CD4-positive, alpha-beta T cell treated with Interleukin-21 for 1 hour (primary cell): ENCODE measurements at places on chromosomes 2 and 18.

DNA sequence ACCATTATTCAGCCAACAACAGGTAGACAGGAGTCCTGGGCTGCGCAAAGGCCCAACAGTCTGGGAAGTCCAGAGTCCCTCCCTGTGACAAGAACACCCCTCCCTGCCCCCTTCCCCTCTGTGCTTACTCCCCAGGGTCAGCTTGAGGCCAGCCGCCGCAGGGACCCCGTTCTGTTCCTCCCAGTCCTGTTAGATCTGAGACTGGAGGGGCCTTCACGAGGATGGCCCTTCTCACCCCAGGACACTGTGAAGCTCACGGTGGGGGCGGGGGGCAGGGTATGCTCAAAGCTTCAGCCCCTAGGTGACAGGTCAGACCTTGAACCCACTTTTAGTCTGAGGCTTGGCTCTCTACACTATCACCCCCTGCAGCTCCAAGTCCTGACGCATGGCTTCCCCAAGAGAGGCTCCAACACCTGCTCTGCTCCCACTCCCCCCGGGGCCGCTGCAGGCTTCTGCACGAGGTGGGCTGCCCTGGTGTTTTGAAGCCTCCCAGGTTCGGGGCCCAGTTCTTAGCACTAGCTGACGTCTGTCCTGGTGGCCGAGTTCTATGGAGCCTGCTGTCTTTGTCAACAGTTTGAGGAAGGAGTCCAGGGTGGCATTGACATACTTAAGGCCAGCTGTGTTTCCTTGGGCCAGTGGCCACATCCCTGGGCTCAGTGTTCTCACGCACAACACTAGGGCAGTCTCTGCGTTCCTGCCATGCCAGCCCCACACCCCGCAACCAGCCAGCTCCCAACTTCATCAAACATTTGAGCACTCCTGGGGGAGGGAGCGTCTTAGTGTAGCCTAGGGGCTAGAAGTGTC lies 37.2 kb upstream of the HPCAL1 start:
- no peak for DNase-seq

DNA sequence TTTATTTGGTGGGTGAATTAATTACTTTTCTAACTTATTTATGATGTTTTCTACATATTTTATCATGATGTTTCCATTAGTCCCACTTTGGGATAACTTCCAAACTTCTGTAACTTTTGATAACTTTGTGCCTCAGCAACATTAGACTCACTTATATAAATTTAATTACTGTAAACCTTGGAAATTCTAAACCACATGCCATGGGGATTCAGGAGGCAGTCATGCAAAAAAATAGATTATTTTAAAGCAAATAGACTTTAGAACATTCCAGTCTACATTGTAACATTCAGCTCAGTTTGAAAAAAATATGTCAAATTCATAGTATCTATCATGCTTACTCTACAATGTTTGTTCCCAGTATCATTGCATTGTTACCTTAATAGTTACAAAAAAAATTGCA lies 728.5 kb upstream of the NRXN1 start:
- DNase-seq: no peak

DNA sequence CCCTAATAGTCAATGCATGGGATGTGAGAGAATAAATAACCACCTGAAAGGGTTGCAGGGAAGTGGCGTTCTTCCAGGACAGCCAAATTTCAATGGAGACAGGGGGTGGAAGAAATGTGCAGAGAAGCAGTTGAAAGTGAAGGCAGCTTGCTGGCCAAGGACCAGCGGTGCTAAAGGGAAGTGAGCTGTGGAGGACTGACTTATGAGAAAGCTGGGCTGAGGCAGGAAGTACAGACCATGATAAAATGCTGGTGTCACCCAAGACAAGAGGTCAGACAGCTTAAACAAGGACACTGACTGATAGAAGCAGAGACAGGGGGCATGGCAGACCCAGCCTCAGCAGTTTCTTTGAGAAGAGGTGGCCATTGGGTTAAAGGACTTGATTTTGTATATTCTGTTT lies 106.7 kb downstream of the DTNB start:
- DNase-seq: no peak

GRCh38 chr2:219086196-219086595 lies 25.5 kb upstream of the IHH start:
- no peak for DNase-seq

- DNase-seq: no peak
These were observed 61.9 kb upstream of the RBMS1 start for GRCh38 chr2:160555420-160556071.

GRCh38 chr18:49519101-49519971 lies 32.3 kb upstream of the C18orf32 start:
- no peak for DNase-seq

DNA sequence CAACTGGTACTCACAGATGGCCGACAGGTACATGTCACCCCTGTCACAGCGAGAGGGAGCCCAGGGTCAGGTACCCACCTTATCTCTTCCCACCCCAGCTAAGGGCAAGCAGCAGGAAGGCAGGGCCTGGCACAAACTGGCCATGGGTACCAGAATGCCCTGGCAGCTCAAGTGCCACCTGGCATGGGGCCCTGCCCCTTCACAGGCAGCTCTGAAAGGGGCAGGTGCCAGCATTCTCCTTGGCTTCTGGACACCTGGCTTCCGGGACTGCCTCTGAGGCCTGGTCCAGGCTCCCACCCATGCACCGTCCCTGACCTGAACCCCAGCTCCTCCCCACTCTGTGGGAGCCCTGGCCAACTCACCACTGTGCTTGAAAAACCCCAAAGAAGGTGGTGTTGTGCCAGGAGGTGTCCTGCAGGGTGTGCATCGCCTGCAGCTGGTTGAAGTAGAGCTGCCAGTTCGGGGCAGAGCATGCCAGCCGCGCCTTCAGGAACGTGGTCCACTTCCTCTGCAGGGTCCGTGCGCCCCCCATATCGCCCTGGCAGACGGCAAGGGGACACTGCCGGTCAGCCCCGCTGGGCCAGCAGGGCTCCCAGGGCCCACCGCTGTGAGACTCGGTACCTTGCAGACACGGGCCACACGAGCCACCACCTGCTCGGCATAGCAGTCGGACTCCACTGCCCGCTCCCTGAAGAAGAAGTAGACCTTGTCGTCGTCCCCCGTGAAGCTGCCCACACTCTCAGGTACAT lies 5.4 kb downstream of the SEMA4C start:
- DNase-seq: no peak

DNA sequence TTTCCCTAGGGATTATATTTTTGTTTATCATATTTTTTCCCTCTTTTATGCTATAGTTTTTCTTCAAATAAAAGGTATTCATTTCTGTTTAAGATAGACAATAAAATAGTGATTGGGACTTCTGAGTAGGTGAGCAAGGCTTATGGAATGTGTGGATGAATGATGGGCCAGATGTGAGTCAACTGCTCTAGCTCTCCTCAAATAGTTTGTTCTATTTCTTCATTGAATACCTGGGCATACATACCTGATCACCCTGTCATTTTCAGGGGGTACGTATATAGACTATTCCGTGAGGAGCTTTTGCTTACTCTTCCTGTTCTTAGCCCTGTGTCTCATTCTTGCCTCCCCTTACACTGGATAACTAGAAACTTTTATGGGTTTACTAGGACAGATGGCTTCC lies 41.9 kb downstream of the BABAM2 start:
- no peak for DNase-seq

GRCh38 chr2:74232426-74232825 lies 34.0 kb downstream of the MTHFD2 start:
- DNase-seq: no peak

DNA sequence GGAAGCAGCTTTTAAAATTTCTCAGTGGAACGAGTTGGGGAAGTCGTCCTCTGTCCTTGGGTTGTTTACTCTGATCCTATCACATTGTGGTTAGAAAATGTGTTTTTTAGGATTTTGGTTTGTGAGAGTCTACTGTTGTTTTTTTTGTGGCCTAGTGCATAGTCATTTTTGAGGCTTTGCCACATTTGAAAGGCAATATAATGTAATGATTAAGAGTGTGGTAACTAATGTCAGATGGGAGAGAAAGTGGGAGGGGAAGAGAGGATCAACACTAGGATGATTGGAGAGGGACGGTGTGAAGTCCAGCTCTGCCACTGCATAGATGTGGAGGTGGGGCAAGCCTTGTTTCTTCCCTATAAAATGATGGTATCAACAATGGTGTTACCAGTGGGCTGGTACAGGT lies 8.5 kb downstream of the SP140L start:
- DNase-seq: no peak

DNA sequence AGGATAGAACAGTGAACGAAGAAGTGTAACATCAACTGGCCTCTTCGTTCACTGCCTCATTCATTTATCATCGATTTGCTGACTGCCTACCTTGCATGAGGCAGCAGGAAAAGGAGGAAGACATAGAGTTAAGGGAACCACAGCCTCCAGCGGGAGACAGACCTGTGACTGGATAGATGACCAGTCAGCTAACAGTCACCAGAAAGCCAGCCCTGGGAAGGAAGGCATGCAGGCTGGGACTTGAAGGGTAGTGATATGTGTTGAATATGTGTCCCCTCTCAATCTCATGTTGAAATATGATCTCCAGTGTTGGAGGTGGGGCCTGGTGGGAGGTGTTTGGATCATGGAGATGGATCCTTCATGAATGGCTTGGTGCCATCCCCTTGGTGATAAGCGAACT lies 58.3 kb downstream of the CTIF start:
- DNase-seq: no peak

DNA sequence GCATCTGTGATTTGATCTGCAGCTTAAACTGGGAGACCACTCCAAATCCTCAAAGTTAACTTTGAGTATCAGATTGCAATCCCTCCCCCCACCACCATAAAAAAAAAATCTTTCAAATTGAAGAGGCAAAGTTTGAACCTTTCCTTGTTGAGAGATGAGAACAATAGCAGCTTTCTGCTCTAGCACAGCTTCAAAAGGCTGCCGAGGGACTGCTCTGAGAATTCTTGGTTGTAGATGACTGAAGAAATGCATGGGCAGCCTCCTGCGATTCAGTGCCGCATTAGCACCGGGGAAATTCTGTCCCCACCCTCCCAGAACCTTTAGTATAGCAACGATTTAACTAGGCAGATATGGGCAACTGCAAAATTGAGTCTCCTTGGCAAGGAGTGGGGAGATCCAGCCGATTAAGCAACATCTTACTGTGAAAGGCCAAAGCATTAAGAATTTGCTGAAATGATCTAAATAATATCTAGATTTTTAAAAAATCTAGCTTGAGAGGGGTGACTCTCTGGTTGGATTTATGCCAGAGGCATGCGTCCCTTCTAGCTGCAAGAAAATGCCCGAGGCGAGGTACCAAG lies 3.9 kb upstream of the SP5 start:
- no peak for DNase-seq

DNA sequence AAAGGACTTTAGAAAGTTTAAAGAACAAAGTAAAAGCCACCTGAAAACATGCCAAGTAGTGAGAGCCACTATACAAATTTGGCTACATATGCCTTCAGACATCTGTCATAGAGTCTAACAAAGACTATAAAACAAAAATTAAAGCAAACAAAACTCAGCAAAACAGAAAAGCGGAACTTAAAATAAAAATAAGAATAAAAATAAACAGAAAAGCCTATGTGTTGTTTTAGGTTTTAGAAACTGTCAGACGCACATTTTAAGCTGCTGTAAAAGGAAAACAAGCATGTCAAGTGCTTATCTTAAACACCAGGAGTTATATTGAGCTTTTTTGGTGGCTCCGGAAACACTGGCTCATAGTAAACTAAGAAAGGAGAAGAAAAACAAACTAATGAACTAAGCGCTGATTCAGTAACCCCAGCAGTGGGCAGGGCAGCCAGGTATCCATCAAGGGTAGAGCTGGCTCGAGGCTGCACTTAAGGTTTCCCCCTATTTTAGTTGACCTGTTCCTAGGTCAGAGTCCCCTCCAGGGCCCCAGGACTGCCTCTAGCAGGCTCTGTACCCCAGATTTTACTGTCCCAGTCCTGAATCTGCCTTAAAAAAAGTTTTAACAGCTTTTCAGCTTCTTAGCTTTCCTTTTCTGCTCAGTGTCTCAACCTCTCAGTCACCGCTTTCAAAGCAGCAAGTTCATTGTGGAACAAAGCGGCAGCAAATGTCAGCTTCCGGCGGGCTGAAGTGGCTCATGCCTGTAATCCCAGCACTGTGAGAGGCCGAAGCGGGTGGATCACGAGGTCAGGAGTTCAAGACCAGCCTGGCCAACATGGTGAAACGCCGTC lies 15.4 kb upstream of the RMC1 start:
- peak; percentile 45 for DNase-seq

DNA sequence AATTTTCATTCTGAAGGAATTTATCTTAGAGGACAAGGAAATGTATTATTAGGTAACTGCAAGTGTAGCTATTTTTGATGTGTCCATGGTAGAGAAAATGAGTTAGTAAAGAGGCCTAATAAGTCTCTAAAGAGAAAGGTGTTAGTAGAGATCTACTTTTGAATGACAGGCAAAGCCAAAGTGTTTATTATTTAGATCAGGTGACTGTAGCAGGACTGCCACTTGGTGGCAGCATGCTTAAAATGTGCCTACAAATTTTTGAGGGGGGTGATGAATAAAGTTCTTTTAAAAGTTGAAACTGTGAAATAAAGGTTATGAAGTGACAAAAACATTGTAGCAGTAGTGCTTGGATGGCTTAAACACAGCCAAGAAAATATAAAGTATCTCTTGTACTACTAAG lies 421.5 kb upstream of the MEIS1 start:
- no peak for DNase-seq

DNA sequence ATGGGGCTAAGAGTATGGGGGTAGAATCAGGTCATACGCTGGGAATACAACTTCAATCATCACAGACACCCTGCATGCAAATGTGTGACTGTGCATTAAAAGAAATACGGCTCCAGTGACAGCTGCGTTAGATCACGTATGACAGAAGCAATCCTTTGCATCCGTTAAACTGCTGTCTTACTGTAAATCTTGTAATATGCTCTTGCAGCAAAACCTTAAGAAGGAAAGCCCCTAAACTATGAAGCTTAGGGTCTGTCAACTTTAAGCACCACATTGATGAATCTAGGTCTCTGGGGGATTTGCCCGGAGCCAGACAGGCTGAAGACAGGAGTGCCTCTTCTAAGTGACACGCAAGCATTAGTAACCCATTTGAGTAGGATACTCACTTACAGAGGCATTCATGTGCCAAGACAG lies 84.7 kb upstream of the EML6 start:
- no peak for DNase-seq

DNA sequence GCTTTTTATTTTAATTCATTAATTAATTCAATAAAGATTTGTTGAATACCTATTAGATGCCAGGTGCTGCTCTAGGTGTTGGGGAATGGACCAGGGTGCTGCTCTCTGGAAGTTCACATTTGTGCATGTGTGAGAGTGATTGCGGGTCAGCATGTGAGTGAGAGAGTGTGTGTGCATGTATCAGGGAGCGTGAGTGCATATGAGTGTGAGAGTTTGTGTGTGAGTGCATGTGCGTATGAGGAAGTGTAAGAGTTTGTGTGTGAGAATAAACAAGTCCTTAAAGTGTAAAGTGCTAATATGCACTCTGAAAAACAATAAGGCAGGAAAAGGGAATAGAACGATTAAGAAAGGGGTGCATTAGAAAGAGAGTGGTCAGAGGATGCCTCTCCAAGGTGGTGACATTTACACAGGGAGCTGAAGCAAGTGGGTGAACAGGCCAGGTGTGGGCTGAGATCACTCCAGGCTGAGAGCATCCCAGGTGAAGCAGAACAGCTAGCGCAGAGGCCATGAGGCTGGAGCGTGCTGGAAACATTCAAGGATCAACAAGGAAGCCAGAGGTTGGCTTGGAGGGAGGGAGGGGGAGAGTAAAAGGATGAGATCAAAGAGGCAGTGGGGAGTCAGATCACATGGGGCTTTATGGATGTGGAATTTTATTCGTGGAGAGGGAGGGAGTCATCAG lies 50.5 kb upstream of the SLC1A4 start:
- DNase-seq: no peak

- no peak for DNase-seq
These were observed 769 bp downstream of the FAM110C start for GRCh38 chr2:45342-46130.

GRCh38 chr18:74546751-74547530 lies 12.6 kb downstream of the CNDP1 start:
- DNase-seq: no peak
